ENCODE measurements at places on chromosomes 6 and 20.

- DNase-seq = no peak
Measured at GRCh38 chr6:43076464-43077332, 584 bp downstream of the PTK7 start.

DNA sequence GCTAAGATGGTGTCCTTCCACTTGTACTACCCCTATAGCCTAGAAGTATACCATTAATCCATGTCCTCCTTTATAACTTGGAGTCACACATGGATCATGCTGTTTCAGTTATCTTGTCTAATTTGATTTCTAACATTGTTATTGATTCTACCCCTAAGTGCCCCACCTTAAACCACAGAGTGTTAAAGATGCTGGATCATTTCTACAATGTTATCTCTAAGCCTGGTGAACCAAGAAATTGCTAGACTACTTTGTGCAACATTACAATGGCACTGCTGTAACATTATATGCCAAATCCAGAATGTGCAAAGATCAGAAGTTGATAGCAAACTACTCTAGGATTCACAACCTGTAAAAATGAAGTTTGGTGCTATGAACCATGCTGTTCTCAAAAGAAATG is 1.7 kb downstream of the CGA start:
- no peak for DNase-seq

- no peak for DNase-seq
Measured at GRCh38 chr6:17505767-17506280, 94.3 kb upstream of the FAM8A1 start.

DNA sequence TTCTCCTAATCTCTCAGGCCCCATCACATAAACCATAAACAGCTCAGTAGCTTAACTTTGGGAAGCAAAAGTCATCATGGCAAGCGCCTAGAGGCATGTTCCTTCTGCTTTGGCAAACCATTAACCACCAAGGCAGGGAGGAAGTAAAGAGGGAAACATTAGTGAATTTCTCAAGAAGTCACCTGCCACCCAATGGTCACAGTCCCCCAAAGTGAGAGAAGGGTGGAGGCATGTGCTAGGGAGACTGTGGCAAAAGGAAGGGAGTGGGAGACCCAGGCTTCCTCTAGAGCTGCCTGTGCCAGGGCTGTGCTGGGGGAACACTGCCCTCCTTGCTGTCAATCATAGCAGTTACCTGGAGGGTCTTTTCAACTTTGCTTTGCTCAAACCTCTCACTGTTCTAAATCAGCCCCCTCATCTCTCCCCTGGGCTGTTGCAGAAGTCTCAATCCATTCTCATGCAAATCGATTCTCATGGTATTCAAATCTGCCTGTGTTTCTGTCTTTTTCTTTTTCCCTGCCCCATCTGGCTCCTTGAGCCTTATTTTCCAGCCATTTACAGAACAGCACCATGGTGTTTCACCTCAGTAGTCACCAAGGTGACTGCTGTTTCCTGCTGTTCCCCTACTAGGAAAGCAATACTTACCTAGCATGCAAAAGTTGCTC is 1.8 kb upstream of the RNF24 start:
- DNase-seq = no peak

- peak; percentile 10 for DNase-seq
Measured at GRCh38 chr6:157075549-157076450, 247.5 kb downstream of the TMEM242 start.
